ENCODE measurements at places on chromosomes 3 and 15. TPM values are rescaled to one million over a fixed set of nuclear protein-coding genes. Genes with fewer than 3 reads are reported as not detected.

- no peak for DNase-seq
These were observed 91.0 kb upstream of the PLAAT1 start for GRCh38 chr3:193149998-193150397.

DNA sequence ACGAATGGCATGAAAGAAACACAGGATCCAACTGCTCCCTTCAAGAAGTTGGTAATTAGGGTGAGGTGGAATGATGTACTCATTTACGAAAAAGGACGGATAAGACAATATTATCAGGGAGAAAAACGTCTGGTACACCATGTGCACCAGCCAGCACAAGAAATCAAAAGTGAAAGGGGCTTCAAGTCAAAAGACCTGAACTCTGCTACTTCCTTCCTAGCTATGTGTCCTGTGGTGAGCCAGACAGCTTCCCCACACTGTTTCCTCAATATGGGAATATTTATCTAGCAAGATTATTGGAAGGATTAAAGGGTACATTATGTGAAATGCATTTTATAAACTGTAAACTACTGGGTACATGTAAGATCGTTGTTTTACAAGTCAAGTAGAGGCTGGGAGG, 33.9 kb downstream of the RAB27A start:
- no peak for DNase-seq

DNA sequence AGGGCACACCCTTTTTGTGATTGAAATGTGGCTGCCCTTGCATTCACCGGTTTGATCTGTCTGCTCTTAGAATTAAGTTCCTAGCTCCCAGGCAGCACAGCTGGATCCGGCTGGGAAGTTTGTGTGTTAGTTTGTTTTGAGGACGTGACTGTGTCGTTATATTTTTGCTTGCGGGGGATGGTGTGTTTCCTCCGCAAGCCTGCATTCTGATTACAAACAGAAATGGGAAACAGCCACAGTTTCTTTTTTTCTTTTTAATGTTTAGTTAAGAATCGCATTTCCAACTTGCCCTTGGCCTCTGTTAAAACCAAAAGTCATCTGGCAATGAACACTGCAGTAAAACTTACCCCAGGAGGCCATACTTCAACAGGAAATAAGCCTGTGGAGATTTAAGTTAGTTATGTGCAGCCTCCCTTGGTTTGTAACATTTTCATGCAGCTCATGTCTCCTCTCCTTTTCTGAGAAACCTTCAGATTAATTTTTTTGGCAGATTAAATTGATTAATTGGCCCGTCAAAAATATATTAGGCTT, 888 bp downstream of the TMOD3 start:
- DNase-seq, result no peak

GRCh38 chr3:101074518-101074917, 81.3 kb upstream of the ABI3BP start:
- DNase-seq, result no peak

GRCh38 chr15:69823223-69823907, 274.4 kb downstream of the TLE3 start:
- no peak for DNase-seq

GRCh38 chr15:100340721-100341238, 995 bp downstream of the ADAMTS17 start:
- no peak for DNase-seq

DNA sequence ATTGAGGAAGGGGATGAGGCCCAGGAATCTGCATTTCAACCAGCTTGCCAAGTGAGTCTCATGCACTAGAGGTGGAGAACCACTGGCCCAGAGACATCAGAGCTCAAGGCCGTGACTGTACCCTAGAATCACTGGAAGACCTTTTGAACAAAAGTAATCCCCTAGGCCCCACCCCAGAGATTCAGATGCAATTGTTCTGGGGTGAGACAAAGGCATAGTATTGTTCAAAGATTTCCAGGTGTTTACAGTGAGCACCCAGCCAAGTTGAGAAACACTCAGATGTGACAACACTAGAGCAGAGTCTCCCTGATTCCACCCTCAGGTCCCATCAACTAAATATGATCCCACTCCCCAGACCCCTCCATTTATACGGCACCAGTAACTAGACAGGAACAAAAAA, 290.3 kb upstream of the TLE3 start:
- DNase-seq, result no peak

- DNase-seq, result no peak
These were observed 48.7 kb upstream of the WDR72 start for GRCh38 chr15:53808058-53808706.

- DNase-seq, result no peak
These were observed 56.7 kb upstream of the PRR23C start for GRCh38 chr3:139101396-139101795.

- DNase-seq, result no peak
These were observed 227.2 kb upstream of the TP63 start for GRCh38 chr3:189404024-189404423.

GRCh38 chr3:38297947-38298711, 16.0 kb downstream of the SLC22A14 start:
- DNase-seq, result no peak

DNA sequence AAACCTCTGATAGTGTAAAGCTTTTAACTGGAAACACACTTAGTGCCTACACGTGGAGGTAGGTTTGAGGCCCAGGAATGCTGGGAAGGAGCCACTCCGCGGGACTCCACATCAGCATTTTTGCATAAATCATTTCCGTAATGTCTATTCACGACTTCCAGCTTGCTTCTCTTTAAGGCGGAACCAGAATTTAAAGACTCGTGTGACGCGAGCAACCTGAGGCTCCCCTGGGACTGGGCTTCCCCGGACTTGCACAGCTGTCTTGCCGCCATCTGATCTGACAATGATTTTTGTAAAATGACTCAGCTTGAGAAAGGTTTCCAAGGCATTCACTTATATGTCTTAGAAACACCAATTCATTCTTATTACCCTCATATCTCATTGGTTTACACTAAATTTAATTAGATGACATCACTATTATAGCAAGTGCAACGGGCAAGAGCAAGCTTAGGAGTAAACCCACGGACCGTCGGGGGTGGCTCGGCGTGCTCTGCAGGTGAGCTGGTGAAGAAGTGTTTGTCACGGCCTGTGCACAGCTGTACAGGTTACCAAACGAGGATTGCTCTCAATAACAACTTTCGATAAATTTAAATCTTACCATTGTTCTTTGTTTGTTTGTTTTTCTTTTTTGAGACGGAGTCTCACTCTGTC, 95.2 kb downstream of the CHSY1 start:
- no peak for DNase-seq

GRCh38 chr15:87416591-87417257, 839.8 kb downstream of the NTRK3 start:
- DNase-seq, result no peak

- no peak for DNase-seq
These were observed 187.7 kb downstream of the SATB1 start for GRCh38 chr3:18237251-18238005.

GRCh38 chr15:94258246-94258645, 26.9 kb downstream of the MCTP2 start:
- DNase-seq, result no peak

GRCh38 chr3:16322189-16322588, 57.2 kb downstream of the OXNAD1 start:
- DNase-seq, result no peak

DNA sequence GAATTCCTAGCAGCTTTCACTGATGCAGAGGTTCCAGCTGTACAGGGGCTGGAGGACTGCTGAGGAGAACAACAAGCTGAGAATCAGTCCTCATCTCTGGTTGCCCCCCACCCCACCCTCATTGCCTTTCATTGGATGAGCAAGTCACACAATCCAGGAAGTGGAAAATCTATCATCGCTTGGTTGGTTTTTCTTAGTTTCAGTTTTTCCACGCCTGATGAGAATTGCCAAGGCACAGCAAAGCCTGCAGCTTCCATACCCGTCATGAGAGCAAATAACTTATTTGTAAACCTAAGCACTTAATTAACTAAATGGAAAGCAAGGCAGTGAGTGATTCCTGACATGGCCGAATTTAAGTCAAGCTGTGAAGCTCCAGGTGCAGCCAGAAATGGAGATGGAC, 21.4 kb upstream of the LIPC start:
- no peak for DNase-seq

DNA sequence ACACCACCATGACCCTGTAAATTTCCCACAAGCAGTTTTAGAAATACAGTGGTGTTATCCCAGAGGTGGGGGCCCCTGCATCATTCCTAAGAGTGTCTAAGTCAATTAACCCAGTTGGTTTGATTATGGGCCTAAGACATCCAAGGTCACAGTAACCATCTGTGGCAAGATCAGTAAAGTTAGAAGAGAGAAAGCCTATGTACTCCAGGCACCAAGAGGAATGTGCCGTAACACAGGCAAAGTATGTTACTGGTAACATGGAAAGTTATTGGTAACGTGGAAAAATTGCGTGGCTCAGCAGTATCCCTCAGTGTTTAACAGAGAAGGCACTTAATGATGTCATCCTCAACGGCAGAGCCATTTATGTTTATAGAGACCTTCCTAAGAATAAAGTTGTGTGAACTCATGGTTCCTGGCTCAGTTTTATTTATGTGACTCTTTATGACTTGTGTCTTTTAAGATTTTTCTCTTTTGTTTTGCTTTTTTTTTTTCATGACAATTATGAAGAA, 144.1 kb upstream of the RASGRP1 start:
- no peak for DNase-seq

DNA sequence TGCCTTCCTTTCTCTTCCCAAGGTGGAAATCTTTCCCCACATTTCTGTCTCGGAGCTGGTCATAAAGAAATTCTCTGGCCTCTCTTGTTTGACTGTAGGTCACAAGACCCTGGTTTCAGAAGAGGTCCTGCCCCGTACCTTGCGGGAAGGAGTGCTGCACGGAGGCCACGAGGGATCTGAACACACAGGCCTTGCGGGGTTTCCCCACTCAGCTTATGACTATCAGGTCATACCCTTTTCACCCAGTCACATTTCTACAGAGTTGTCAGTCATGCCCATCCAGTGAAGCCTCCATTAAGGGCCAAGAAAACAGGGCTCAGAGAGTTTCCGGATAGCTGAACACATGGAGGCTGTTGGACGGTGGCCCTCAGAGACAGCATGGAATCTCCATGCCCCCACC, 54.7 kb upstream of the ATP13A3 start:
- DNase-seq, result no peak

- no peak for DNase-seq
These were observed 9.1 kb upstream of the PPM1L start for GRCh38 chr3:160746976-160747375.

DNA sequence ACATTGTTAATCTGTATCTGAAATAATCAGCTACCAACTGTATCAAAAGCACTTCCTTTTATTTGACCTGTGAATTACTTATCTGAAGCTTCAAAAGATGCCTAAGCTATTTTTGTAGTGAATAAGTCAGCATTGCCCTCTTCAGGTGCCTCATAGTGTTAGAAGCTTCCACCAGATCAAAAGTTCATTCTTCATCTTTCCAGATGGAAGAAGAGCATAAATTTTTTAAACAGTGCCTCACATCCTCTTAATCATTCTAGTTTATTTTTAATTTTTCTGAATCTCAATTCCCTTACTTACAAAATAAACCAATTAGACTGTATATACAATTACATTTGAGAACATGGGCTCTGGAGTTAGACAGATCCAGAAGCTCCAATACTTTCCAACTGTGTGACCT, 65.0 kb downstream of the MYO5A start:
- no peak for DNase-seq

- DNase-seq, result no peak
These were observed 2.2 kb upstream of the MEIS2 start for GRCh38 chr15:37102305-37103162.

DNA sequence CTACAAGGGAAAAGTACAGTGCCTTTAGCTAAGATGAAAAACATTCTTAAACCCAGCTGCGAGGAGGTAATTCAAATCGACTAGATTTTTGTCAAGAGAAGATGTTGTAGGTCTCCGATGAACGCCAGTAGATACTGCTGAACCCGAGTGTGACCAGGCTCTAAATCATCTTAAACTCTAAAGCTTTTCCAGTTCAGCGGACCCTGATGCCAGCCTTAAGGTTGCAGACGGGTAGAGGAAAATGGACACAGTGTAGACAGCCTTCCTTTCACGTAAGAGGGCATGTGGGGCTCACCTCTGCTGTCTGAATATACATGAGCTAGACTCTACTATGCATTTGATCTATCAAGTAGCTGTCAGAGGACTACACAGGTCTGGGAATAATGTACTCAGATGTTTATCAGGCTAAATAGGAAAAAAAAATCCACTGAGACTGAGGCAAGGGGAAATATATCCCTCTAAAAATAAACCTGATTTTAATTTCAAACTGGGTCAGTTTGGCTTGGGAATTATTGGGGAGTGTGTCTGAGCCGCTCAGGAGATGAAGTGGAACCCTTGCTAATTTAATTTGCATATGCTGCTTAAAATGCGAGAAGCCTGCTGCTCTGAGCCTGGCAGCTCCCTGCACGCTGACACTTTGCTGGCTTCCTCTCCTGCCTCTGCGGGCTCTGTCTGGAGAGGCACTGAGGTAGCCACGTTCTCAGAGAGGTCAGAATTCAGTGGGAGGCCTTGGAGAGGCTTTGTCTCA, 151.9 kb downstream of the CADPS start:
- DNase-seq, result no peak

GRCh38 chr3:106183762-106184391, 315.1 kb upstream of the CBLB start:
- DNase-seq, result no peak

GRCh38 chr15:95645791-95646338, 684.6 kb upstream of the NR2F2 start:
- DNase-seq, result no peak

DNA sequence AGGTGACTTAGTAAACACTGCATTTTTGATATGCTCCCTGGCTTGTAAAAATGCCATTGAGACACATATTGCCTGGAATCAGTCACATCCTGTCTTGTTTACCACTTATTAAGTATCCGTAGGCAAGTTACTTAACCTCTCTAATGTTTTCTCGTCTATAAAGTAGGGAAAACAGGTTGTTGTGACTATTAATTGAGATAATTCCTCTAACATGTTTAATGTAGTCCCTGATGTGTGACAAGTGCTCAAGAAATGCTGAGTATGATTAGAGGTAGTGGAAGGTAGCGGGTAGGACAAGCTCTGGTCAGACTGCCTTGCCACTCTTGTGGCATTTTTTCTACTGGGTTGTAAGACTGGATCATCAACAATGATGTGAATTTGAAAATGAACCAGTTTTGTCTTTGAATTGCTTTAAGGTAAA, 54.1 kb downstream of the NFKBIZ start:
- DNase-seq, result no peak

GRCh38 chr3:195388380-195388779, 54.4 kb downstream of the ACAP2 start:
- no peak for DNase-seq

GRCh38 chr15:28923726-28924280, 38.0 kb downstream of the APBA2 start:
- no peak for DNase-seq

The ADGRG7 gene
- 65.5 TPM for total RNA-seq

The SCAANT1 gene
- not detected for total RNA-seq

The CACNA2D2 gene
- 0.17 TPM for total RNA-seq

The CAMK2N2 gene
- total RNA-seq, result not detected

The RTP1 gene
- not detected for total RNA-seq

The AHSG gene
- 4,470 TPM for total RNA-seq

The PAK2 gene
- 30.4 TPM for total RNA-seq

The ADIPOQ gene
- not detected for total RNA-seq

The ARGFX gene
- total RNA-seq, result not detected

The GPR27 gene
- 0.65 TPM for total RNA-seq

The KLHL40 gene
- total RNA-seq, result not detected
